ENCODE measurements at places on chromosomes 12 and 14.

- DNase-seq = no peak
These were observed 25.9 kb upstream of the POLR3B start for GRCh38 chr12:106331599-106331998.

DNA sequence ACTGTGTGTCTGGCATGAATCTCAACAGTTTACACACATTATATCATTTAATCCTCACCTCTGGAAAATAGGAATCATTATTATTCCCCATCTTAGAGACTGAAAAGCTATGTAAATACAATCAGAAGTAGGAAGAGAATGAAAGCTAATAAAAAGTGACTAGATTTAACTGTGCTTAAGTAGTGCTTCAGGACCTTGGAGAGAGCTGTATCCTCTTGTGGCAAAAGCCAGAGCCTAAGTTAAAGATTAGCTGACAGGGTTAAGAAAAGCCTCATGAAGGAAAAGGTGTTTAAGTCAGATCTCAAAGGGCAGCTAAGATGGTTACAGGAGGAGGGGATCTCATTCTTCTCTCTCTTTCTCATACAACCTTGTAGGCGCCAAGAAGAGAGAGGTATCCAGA, 65.3 kb upstream of the TMEM233 start:
- no peak for DNase-seq

DNA sequence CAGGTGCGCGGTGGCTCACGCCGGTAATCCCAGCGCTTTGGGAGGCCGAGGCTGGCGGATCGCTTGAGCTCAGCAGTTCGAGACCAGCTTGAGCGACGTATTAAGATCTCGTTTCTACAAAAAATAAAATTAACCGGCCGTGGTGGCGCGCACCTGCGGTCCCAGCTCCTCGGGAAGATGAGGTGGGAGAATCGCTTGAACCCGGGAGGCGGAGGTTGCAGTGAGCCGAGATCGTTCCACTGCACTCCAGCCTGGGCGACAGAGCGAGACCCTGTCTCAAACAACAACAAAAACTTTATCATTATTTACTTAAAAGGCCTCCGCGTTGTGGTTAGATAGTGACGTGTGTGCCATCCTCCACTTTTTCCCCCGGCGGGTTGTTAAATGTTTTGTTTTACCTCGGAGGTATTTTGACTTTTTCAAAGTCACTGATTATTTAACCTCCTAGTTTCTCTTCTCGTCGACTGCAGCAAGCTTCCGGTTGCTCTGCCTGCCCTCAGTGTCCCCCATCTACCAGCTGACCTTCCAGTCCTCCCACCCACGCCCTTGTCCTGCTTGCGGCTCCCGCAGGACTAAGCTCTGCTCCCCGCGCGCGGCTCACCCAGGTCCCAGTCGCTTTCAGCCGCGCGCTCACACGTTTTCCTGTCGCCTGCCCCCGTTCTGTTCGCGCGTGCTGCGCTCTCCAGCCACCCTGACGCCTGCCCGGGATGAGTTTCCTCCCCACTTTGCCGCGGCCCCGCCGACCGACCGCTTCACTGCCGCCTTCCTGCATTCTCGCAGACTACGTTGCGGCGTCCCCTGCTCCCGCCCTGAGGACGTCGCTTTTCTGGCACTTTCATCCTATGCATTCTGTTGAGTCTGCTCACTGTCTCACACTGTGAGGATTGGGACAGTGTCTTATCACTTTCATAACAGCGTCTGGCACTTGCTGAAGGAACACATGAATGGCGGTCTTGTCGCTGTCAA, 1.2 kb upstream of the SCAF11 start:
- peak; percentile 74 for DNase-seq

- no peak for DNase-seq
These were observed 10.7 kb downstream of the PRKCH start for GRCh38 chr14:61331992-61332657.

GRCh38 chr12:2354151-2354991, 301.6 kb downstream of the CACNA1C start:
- DNase-seq = no peak

- no peak for DNase-seq
These were observed 37.3 kb downstream of the PRKCH start for GRCh38 chr14:61358554-61359226.

- DNase-seq = no peak
These were observed 438.1 kb downstream of the IPO8 start for GRCh38 chr12:30257618-30258017.

GRCh38 chr12:84698576-84699333, 213.8 kb downstream of the SLC6A15 start:
- DNase-seq = no peak

DNA sequence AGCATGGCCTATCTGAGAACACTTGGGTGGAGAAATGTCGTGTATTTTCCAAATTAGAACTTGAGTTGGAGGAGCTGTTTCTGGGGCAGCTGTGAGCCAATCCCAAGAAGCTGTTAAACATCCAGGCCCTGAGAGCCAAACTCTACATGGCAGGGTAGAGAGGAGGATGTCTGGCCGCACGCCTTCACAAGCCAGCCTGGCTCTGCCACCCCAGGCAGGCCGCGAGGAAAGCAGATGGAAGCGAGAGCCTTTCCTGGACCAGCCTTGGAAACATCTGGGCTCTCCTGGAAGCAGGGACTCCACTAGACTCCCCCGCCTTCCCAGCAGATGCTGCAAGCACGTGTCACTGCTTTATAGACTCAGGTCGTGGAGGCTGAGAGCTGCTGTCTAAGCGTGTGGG, 312.8 kb upstream of the FKBP4 start:
- no peak for DNase-seq

GRCh38 chr12:87074781-87075180, 818.6 kb upstream of the MGAT4C start:
- no peak for DNase-seq

DNA sequence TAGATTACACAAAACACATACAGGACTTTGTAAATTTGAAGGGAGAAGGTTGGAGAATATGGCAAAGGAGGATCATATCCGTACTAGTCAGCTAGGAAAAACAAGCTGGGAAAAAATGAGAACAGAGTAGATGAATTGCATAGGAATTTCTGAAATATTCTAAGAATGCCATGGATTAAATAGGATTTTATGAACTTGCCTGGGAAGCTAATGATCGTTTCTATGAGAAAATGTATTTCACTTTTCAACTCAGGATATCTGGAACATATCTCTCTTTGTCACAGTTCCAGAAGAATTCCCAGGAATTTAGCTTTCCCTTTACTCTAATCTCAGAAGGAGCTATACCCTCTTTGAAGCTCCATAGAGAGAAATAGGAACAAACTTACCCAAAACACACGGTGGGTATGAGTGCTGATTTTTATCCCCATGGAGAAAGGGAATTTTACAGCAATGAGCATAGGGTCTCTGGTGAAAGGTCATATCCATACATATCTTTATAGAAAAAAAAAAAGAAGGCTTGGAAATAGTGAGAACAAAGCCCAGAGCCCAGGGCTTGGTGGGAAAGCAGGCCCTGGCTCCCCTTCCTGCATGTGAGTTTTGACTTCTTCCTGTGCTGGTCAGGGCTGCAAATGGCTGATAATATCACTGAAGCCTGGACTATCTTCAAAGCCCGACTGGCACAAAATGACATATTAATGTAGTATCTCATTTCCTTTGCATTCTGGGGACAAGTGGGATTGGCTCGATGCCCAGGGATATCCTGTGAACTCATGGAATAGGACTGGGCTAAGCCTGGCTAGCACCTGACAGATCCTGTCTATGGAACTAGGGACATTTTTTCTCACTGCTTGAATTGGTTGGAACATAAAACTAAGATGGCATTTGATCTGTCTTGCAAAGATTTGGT, 136.3 kb downstream of the AEBP2 start:
- DNase-seq = no peak

DNA sequence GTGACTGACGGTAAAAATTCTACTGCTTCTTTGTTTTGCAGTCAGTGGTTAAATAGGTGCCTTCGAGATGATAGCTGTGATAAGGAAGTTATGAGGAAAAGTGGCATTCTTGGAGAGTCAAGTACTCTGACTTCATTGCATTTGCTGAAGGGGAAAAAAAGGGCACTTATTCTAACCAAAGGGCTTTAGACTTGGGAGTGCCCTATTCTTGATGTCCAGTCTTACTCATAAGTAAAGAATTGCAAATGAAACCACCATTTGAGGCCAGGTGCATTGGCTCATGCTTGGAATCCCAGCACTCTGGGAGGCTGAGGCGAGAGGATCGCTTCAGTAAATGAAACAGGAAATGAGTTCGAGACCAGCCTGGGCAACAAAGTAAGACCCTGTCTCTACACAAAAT, 40.3 kb downstream of the BRAP start:
- DNase-seq = no peak

GRCh38 chr14:20866963-20867362, 24.2 kb upstream of the RNASE3 start:
- no peak for DNase-seq

GRCh38 chr14:65415613-65416012, 3.1 kb downstream of the FUT8 start:
- DNase-seq = no peak

DNA sequence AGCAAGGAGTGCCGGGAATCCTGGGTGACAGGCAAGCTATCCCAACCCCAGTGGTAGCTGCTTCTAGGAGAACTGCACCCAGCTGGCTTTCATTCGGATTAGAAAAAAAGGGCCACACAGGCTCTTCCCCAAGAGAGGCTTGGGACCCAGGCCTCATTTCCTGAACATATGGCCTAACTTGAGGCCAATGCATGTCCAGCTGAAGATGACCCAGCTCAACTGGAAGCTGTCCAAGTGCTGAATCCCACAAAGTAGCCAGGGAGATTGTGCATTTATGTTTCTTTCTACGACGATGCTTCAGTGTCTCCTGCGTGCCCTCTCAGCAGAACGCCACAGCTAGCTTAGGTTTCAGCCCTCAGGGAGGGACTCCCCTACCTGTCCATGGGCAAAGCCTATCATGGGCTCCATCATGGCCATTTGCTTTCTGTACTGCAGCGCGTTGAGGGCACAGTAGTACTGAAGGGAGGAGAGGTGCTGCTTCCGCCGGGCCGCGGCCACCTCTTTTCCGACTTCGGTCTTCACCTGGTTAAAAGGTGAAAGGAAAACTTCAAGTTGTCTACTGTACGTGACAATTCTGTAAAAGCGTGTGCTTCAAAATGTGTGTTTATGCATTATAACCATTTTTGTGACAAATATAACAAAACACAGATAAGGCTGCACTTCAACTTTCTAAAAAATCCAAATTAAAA, 29.1 kb downstream of the APPL2 start:
- no peak for DNase-seq

GRCh38 chr14:39266525-39266870, 32.8 kb downstream of the MIA2 start:
- DNase-seq = no peak

- no peak for DNase-seq
These were observed 170.2 kb upstream of the FOXG1 start for GRCh38 chr14:28596391-28596790.

GRCh38 chr12:51127050-51127729, 43.8 kb upstream of the CSRNP2 start:
- no peak for DNase-seq
